ENCODE measurements at places on chromosomes 1 and 21.
A peak's percentile ranks its signal among the peaks of the same experiment; 100 is the strongest.

DNA sequence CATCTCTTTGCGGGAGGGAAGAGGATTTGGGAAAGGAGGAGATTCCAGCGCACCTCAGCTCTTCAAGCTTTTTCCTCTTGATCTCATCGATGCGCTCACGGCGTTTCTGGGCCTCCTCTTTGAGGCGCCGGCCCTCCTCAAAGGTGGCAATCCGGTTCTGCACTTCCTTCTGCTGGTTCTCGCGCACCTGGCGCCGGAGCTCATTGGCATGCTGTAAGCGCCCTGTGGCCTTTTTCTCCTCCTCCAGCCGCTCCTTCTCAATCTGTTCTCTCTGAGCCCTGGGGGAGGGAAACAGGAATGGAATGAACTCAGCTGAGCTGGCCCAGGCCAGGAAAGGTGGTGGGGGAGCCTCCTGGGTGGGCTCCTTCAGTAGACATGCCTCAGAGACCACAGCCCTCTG lies 10.4 kb upstream of the VSIG8 start:
- DNase-seq, result no peak

GRCh38 chr1:53697721-53698383 lies 41.1 kb downstream of the GLIS1 start:
- no peak for DNase-seq

- DNase-seq, result no peak
These were observed 36.7 kb upstream of the APOBEC4 start for GRCh38 chr1:183689762-183690204.

GRCh38 chr1:226827968-226828513 lies 42.4 kb upstream of the PSEN2 start:
- peak; percentile 94 for DNase-seq

- no peak for DNase-seq
These were observed 136.1 kb downstream of the SIPA1L2 start for GRCh38 chr1:232493869-232494268.

- DNase-seq, result no peak
These were observed 51.5 kb upstream of the NCAM2 start for GRCh38 chr21:20946701-20947100.

GRCh38 chr1:38475624-38476005 lies 384.0 kb downstream of the RRAGC start:
- DNase-seq, result no peak

GRCh38 chr1:221805121-221805520 lies 63.2 kb upstream of the DUSP10 start:
- no peak for DNase-seq

- DNase-seq, result no peak
These were observed 4.1 kb downstream of the C1orf74 start for GRCh38 chr1:209780268-209780667.

GRCh38 chr1:23051290-23051909 lies 32.1 kb downstream of the KDM1A start:
- no peak for DNase-seq

DNA sequence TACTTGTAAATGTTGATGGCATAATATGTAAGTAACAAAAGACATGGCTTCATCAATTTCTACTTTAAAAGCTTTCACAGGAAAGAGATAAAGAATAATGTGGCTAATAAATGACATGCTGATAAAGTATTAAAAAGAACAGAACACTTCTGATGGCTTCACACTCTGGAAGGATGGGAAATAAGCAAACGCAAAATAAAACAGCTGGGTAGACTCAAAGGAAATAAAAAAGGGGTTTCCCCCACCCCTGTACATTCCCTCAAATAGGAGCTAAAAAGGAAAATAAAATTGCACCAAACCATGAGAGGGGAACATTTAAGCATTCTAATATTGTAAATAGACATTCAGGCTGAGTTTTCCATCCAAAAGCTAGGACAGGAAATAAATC lies 27.0 kb upstream of the DYRK1A start:
- no peak for DNase-seq

DNA sequence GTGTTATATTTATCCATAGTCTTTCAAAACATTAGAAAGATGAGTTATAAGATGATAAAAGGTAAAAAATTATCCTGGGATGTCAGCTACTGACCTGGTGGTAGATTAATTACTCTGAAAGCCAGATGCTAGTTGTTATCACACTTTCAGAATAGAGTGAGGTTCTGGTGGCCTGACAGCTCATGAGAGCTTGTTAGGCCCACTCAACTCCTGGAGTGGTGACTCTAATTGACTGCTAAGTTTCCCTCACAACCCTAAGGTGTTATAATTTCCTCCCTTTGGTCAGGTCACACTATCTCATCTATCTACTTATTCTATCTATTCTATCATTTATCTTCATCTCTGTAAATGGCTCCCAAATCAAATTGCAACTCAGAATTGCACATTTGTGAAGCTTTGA lies 90.1 kb downstream of the ZNF648 start:
- DNase-seq, result no peak

DNA sequence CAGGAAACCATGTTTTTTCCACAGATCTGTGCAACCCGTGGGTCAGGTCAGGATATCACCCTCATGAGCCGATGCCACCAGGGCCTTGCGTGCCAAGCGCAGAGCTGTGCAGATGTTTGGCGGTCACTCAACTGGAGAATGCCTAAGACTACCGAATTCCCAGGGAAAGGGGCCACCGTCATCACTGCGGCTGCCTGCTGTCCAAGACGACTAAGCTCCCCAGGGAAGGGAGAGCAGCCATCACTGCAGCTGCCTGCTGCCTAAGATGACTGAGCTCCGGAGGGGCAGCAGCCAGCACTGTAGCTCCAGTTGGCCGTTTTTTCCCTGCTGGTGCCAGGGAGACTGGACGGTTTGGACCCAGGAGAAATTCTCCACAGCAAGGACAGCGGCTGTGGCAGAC lies 31.1 kb downstream of the AKT3 start:
- no peak for DNase-seq

DNA sequence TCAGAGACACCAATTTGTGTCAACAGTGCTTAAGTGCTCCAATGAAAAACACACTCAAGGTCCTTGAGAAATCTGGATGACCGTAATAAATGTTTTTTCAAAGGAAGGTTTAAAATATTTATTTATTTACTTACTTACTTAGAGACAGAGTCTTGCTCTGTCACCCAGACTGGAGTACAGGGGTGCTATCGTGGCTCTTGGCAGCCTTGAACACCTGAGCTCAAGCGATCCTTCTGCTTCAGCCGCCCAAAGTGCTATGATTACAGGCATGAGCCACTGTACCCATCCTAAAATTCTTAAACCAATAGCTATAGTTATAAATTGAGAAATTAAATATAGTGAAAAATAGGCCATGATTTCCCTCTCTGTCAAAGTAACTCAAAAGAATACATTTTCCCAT lies 17.3 kb upstream of the ERICH3 start:
- no peak for DNase-seq

- no peak for DNase-seq
These were observed 53.9 kb downstream of the CASQ2 start for GRCh38 chr1:115714572-115715141.

DNA sequence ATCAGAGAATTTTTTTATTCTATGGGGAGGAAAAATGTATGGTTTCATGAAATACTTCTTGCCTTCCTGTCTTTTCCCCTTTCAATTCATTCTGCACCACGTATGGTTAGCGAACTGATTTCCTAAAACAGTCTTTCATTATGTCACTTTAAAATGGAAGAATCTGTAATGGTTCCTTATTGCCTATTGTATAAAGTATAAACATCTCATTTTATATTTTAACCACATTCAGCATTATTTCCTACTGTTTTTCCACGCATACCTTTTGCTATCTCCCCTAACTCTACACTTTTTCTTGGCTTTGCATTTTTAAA lies 232.3 kb upstream of the B3GALT2 start:
- no peak for DNase-seq
